Suppressor macrophage treated with lipopolysaccharide for 1 hour (primary cell): ENCODE measurements at places on chromosomes 3 and 15.
A peak's percentile ranks its signal among the peaks of the same experiment; 100 is the strongest.

DNA sequence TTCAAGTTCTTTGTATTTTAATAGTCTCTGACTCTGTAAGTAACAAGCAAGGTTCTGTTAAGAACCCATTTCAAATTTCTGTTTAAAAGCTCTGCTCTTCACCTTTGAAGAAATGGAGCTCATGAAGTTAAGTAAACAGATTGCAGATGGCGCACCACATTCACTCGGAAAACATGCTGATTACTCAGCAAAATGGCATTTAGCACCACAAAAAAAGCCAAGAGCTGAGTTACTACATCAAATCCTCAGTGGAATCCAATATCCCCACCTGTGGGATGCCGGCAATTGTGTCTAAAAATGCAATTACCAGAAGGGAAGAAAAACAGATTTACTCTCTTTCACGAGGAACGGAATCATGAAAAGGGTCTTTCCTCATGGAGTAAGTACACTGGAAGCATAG lies 758.0 kb downstream of the NTRK3 start:
- no peak for DNase-seq

DNA sequence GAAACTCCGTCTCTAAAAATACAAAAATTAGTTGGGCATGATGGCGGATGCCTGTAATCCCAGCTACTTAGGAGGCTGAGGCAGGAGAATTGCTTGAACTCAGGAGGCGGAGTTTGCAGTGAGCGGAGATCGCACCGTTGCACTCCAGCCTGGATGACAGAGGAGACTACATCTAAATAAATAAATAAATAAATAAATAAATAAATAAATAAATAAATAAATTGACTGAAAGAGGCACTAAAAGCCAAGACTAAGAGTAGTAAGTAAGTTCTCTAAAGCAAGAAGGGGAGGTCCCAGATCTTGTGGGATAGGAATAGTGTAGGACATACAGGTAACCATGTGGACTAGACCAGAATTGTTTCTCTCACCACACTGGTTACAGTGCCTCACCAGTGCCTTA lies 40.0 kb downstream of the TLNRD1 start:
- no peak for DNase-seq

DNA sequence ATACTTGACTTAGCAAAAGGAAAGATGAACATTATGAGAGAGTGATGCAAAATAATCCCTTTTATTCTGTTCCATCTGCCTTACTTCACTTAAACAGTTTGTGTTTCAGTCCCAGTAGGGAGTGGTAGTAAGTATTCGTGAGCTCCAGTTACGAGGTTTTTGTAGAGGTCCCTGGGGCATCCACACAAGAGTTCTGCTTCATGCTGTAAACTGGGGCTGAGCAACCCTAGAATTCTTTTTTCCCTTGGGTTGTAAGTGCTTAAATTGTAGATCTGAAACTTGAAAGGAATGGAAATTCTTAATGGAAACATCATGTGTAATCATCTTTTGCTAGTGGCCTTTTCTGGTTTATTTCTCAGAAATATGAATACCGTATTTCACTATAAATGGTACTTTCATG lies 79.5 kb downstream of the SEMA6D start:
- DNase-seq, result no peak

DNA sequence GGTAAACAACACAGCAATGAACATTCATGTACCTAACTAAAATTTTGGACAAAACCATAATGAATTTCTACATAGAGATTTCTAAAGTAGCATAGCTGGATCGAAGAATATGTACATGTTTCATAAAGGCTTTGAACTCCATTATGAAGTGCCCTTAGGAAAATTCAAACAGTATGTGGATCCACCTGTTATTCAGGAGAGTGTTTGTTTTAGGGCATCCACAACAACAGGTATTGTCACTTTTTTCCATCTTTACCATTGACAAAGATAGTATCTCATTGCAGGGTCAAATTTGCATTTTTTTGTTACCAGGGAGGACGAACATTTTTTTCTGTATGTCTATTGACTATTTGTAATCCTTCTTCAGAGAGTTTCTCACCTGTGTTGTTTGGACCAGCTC lies 75.0 kb downstream of the COL6A5 start:
- DNase-seq, result no peak

- DNase-seq, result no peak
These were observed 72.7 kb downstream of the UBE2E2 start for GRCh38 chr3:23275814-23276213.

DNA sequence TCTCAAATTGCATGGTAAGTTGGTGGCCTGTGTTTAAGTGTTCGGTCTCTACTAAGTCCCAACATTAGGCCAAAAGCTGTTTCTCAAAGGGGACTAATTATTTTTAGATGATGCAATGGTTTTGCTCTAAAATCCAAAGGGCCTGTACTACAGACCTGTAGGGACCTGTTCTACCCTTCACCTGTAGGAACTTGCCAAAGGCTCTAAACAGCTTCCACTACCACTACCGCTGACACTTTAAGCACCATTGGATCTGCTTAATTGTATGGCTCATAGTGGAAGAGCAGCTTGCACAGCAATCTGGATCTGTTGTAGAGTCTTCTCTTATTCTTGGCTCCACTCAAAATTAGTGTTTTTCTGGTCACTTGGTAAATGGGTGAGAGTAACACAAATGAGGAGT lies 346.8 kb downstream of the EPHA6 start:
- no peak for DNase-seq

DNA sequence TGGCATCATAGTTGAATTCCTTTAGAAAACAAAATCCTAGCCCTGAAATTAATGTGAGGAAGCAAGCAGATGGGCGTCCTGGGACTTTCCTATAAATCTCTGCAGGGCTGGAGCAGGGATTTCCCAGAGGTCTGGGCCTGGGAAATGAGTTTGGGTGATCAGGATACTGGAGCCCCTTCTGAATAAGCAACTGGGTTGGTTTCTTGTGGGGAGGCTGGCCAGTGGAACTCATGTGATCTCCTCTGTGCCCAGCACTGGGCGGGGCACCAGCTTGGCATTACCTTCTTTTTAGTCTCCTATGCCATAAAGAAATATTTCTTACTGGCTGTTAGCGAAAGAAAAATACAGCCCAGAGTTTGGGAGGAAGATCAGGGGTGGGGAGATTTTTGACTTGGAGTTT lies 1.7 kb downstream of the THSD4 start:
- peak; percentile 27 for DNase-seq

DNA sequence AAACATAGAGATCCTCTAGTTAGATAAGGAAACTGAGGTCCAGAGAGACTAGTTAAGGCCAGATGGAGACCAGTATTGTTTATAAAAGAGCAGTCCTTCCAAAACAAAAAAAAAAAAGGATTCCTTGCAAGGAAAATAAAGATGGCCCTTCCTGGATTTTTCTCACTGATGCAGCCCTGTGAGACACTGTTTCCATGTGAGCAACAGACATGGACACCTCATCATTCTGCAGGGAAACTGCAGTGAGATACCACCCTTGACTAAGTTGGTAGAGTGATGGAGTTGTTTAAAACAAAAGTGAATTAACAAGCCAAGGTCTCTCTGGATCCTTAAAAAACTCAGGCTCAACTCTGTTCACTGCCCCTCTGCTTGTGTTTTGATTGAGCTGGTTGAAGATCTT lies 65.6 kb upstream of the MYZAP start:
- no peak for DNase-seq

DNA sequence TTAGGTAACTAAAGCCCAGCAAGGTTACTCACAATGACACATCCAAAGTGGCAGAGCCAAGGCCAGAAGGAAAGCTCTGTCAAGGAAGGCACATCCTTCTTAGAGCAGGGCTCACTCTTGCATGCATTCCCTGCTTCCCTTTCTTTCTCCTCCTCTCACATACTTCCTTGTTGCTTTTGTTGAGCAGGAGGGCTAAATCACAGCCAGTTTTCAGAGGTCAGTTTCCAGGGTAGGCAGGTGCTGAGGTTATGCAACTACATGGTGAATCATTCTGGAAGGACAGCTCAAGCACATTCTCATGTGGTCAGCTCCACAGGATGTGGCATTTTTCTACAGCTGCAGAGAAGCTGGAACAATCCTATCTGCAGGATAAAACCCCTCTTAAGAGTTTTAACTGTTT lies 275.6 kb downstream of the ZNF621 start:
- peak; percentile 54 for DNase-seq

GRCh38 chr3:56939834-56940233 lies 120.6 kb upstream of the SPATA12 start:
- no peak for DNase-seq

DNA sequence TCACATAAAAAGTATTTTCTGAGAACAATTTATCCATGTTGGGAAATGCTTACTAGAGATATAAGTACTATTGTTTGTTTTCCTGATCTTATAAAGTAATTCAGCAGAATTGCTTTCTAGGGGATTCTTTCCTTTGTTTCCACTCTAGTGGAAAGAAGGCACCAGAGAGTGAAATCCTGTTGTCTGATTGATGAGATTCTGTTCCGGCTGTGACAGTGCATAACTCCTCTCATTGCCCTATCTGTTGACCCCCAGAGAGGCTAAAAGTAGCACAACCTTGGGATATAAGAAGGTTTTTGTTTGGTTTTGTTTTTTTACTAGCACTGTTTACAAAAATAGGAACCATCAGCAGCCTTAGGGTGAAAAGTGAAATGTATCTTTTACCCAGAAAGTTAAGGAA lies 114.1 kb downstream of the ALCAM start:
- no peak for DNase-seq

- DNase-seq, result no peak
These were observed 35.4 kb upstream of the SPRED1 start for GRCh38 chr15:38217191-38217595.

- no peak for DNase-seq
These were observed 12.3 kb downstream of the CA12 start for GRCh38 chr15:63369296-63369695.

DNA sequence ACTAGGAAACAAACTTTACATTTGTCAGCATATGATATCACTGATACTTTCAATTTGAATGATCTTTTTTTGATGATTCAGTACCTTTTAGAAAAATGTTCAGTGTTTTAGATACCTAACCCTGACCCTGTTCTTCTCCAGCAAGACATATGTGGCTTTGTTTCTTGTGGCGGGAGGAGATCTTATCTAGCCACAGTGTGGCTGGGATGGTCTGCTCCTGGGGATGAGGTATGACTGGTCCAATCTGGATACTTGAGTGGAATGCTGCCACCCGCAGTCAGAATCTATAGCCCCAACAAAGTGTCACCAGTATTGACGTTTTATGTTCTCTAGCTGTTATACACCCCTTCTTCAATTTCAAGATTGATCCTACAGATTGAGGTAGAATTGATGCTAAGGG lies 439.0 kb upstream of the GOLIM4 start:
- no peak for DNase-seq

DNA sequence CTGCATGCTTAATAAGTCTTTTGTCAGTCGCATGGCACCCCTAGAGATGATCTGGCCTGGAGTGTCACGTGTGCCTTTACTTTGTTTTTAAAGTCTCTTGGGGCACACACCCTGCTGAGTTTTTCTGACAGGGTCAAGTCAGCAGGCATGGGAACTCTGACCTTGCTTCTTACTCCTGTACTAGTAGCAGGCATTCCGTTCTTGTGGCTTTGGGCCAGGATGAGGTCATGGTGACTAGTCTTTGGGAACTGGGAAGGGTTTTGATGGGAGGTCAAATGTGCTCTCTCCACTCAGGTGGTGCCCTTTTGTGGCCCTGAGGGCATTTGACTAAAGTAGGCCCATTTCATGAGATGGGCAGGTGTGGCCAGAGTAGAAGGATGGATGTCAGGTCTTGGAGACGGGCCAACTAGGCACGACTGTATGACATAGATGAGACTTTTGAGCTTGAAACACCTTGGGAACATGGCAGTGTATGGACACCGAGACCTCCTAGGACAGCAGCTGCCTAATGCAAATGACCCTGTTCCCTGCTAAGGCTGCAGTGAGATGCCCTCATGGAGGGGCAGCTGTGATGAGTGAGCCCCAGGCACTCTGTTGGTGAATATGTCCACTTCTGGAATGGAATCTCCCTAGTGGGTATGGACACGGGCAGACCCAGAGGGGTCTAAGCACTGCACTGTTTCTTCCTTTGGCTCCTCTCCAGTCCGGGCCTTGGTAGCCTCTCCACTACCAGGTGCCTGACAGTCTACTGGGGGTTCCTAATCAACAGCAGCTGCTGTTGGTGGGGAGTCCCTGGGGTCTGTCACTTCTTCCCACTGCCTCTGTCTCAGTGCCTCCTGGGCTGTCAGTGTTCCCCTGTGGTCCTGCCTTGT lies 16.4 kb downstream of the SRPRB start:
- no peak for DNase-seq

GRCh38 chr3:83477563-83477962 lies 1481.2 kb upstream of the CADM2 start:
- no peak for DNase-seq

GRCh38 chr3:27228805-27229204 lies 140.4 kb downstream of the NEK10 start:
- no peak for DNase-seq

- DNase-seq, result no peak
These were observed 28.3 kb upstream of the ADCY5 start for GRCh38 chr3:123476967-123477750.

DNA sequence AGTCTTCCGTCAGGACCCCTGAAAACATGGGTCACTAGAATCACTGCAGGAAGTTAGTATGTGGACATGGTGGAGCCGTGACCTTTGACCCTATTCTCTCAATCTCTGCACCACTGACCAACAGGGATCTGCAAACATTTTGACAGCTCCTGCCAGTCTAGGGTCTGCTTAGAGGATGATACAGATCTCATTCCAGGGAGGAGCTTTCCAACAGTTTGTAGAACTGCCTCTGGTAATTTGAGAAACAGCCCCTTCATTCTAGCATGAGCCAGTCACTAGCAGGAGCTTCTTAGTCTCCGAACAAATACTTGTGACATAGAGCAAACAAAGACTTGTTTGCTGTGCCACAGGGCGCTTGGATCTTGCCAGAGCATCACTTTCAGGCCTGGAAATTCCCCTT lies 270.3 kb upstream of the CFAP20DC start:
- no peak for DNase-seq

DNA sequence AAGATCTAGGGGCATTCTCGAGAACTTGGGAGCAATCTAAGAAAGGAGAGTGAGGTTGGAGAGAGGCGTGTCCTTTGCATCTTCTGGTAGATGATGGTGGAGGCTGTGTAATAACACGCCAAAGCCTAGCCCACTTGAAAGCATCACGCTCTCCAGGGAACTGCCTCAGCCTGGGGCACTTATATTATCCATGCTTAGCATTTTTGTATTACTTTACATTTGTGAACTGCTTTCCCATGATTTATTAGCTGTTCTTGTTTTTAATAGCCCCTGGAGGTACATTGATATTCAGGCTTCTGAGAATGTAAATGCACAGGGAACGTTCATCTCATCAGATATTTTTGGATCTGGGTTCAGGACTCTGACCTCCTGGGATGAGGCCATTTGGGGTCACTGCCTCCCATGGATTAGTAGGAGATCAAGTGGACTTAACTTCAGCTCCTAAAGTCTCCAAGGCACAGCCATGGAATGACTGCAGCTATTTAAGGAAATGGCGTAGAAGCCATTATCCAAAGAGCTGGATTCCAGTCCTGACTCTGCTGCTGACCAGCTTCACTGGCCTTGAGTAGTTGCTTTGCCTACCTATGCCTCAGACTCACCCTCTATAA lies 124.9 kb downstream of the LPP start:
- no peak for DNase-seq

- DNase-seq, result no peak
These were observed 59.7 kb downstream of the MAP3K13 start for GRCh38 chr3:185422677-185423076.
